Cardiac septum (tissue), 1 donor: ENCODE measurements at places on chromosomes 6 and 20.

DNA sequence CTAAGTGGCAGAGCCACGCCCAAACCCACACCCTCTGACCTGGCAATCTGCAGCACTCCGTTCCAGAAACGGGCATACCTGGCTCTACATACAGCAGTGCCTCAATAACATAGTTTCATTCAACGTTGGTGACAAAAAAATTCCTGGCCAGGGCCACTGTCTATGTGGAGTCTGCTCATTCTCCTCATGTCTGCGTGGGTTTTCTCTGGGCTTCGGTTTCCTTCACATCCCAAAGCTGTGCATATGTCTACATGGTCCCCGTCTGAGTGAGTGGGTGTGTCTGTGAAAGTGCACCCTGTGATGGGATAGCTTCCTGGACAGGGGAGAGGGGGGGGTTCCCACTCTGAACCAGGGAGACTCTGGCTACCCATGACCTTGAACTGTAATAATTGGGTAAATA, 2.1 kb downstream of the KIAA0319 start:
- no peak for DNase-seq

- DNase-seq = no peak
Measured at GRCh38 chr6:87237804-87238203, 82.4 kb downstream of the ZNF292 start.

- no peak for DNase-seq
Measured at GRCh38 chr20:1952737-1953530, 40.9 kb downstream of the PDYN start.

- DNase-seq = no peak
Measured at GRCh38 chr6:34389034-34389433, 3.4 kb downstream of the NUDT3 start.

GRCh38 chr6:12293235-12293930, 3.2 kb downstream of the EDN1 start:
- DNase-seq = no peak

DNA sequence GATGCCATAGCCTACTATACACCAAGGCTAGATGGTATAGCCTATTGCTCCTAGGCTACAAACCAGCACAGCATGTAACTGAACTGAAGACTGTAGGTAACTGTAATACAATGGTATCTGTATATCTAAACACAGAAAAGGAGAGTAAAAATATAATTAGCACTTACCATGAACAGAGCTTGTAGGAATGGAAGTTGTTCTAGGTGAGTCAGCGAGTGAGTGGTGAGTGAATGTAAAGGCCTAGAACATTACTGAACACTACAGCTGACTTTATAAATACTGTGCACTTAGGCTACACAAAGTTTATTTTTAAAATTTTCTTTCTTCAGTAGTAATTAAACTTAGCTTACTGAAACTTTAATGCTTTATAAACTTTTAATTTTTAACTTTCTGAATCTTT, 129.5 kb downstream of the BTBD9 start:
- DNase-seq = no peak

GRCh38 chr6:1851681-1852456, 242.2 kb downstream of the FOXC1 start:
- DNase-seq = no peak

DNA sequence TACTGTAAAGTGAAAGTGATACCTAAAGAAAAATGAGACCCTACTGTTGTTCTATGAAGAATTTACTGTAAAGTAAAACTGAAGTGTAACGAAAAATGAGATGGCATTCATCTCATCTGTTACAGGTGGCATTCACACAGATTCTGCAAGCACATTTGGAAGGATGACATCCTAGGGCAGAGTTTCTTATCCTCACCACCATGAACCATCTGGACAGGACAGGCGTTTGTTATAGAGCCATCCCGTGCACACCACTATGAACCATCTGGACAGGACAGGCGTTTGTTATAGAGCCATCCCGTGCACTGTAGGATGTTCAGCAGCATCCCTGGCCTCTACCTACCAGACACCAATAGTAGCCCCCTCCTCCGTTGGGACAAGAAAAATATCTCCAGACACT, 294.8 kb downstream of the GMDS start:
- DNase-seq = no peak

GRCh38 chr6:28940294-28940857, 16.6 kb upstream of the TRIM27 start:
- DNase-seq = no peak
